ENCODE measurements at places on chromosomes 1 and 21.

DNA sequence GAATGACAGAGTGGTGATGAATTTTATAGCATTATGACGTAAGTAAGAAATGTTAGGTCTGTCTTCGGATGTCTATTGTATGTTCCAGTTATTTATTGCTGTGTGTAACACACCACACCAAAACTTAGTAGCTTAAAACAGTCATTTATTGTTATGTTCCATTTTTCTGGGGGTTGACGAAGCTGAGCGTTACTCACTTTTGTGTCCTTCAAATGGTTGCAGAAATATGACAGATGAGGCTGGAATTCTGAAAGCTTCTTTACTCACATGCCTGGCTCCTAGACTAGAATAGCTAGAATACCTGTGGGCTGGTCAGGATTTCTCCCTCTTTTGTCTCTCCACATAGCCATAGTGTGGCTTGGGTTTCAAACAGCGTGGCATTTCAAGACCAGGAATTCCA, 62.1 kb upstream of the S1PR1 start:
- DNase-seq, result no peak

- DNase-seq, result no peak
Observed at GRCh38 chr1:75412616-75413015, 198.3 kb downstream of the SLC44A5 start.

- DNase-seq, result no peak
Observed at GRCh38 chr1:165637427-165637826, 6.4 kb downstream of the MGST3 start.

GRCh38 chr1:5125208-5125607, 470.8 kb downstream of the AJAP1 start:
- no peak for DNase-seq

GRCh38 chr1:38235705-38236104, 189.1 kb upstream of the POU3F1 start:
- DNase-seq, result no peak

DNA sequence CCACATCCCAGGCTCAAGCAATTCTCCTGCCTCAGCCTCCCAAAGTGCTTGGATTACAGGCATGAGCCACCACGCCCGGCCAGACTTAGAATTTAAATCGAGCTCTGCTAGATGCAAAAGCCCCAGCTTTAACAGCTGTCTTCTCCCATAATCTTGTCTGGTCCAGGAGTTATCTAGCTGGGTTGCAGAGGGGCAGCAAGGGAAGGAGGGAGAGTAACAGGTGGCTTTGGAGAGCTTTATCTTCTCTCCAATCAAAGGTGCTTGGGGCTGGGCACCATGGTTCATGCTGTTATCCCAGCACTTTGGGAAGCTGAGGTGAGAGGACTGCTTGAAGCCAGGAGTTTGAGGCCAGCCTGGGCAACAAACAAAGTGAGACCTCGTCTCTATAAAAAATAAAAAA, 3.9 kb downstream of the RHBG start:
- no peak for DNase-seq

- no peak for DNase-seq
Observed at GRCh38 chr1:46056325-46056724, 76.1 kb downstream of the PIK3R3 start.

DNA sequence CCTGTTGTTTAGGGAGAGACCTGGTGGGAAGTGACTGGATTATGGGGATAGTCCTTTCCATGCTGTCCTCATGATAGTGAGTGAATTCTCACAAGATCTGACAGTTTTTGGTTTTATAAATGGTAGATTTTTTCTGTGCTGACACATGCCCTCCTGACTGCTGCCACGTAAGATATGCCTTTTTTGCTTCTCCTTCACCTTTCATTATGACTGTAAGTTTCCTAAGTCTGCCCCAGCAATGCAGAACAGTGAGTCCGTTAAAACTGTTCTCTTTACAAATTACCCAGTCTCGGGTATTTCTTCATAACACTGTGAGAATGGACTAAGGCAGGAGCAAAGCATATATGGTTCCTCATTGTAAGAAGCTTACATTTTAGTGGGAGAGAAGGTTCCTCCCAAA, 1727.2 kb downstream of the NCAM2 start:
- no peak for DNase-seq

GRCh38 chr1:180028864-180029263, 74.3 kb downstream of the CEP350 start:
- no peak for DNase-seq

- DNase-seq, result no peak
Observed at GRCh38 chr1:226520640-226521355, 27.8 kb upstream of the STUM start.

GRCh38 chr1:116561563-116561962, 9.3 kb downstream of the CD58 start:
- no peak for DNase-seq

- DNase-seq, result no peak
Observed at GRCh38 chr1:100847361-100848082, 47.1 kb downstream of the EXTL2 start.

- no peak for DNase-seq
Observed at GRCh38 chr1:232381394-232382100, 248.4 kb downstream of the SIPA1L2 start.

- DNase-seq, result no peak
Observed at GRCh38 chr1:175390522-175391254, 198.1 kb upstream of the KIAA0040 start.

DNA sequence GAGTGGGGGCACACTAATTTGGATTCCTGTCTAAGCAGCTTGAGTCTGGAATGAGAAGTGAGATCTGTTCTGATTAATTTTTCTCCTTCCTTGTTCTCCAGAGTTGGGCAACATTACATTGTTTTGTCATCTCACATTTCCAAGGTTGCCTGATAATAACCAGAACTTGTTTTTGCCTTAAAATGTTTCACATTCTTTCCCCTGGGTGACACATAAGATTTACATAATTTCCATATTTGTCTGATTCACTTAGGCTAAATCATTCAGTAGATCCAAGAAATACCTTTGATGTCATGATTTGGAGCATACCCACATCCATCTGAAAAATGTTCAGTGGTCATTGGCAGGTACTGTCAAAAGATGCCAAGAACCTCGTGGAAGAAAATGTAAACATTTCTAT, 60.3 kb downstream of the XCL2 start:
- no peak for DNase-seq

DNA sequence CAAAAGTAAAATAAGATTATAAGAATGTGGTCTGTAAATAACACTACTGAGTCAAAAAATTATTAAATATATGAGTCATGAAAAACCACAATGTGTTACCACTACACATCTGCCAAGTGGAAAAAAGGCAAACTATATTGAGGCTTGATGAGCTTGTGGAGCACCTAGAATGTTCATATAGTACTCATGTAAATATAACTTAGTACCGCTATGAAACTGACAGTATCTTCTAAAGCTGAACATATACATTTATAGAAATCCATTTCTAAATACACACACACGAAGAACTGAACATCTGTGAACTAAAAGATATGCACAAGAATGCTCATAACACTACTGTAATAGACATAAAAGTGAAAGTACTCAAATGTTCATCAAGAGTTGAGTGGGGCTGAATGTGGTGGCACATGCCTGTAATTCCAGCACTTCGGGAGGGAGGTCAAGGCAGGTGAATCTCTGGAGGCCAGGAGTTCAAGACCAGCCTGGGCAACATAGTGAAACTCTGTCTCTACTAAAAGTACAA, 18.5 kb upstream of the GBP3 start:
- DNase-seq, result no peak

- DNase-seq, result no peak
Observed at GRCh38 chr21:33896691-33897090, 18.9 kb downstream of the ATP5PO start.

DNA sequence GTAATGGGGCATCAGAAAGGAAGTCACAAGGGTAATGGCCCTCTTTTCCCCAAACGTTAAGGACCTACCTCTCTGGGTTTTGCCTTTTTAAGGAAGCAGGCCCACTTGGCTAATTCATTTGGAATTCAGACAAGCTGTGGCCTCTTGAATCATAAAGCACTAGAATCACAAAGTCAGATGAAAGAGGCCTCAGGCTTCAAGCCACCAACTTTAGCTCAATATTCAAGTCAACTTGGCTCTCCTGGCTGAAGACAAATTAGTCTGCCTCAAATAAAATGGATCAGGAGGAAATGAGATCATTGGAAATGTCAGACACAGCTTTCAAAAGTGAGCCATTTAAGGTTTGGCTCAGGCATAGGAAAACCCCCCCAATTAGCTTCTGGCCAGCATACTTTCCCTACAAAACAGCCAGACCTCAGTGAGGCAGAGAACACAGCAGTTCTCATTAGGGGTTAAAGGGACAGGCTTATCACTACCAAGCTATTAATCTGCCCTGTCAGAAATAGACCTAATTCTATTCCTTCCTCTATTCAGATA, 34.3 kb downstream of the SLC35D1 start:
- DNase-seq, result no peak

DNA sequence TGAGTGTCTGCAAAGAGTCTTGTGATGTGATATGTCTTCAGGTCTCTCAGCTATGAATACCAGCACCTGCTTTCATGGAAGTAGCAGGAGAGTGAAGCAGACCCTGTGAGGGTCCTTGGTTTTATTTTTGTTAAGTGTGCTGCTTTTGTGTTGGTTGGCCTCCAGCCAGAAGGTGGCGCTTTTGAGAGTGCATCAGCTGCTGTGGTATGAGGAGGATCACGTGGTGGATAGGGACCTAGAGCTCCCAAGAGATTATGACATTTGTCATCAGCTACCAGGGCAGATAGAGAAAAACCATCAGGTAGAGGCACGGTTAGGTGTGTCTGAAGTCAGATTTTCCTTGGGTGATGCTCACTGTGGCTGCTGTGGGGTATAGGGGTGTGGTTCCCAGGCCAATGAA, 1232.1 kb downstream of the MRPL39 start:
- DNase-seq, result no peak

DNA sequence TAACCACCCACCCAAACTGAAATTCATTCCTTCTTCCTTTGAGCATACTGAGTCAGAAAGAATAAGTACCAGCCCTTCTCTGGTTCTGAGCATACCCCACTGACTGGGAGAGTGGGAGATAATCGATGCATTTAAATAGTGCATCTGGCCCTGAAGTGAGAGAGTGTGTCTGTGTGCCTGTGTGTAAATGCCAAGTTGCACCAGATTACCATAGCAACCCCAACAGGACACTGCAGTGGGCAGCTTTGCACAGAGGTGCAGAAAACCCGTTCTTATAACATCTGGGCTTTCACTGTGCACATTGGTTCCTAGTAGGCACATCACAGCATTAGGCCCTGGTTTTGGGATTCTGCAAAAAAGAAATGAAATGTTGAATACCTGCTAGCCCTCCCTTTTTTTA, 2.3 kb downstream of the ASTN1 start:
- no peak for DNase-seq

DNA sequence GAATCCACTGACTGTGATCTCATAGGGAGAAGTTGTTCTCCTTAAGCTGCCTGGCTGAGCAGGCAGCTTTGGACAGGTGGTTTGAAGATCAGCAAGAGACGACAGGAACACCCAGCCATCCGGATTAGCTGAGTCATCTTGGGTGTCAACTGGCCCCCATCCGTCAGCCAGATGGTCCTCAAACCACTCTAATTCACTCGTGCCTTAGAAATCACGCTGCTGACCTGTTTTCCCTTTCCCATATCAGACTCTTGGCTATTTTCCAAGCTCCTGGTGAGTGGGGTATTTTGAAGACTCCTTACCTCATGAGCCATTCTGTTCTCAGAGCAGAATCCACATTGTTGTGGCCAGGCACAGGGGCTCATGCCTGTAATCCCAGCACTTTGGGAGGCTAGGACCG, 149.1 kb upstream of the L1TD1 start:
- DNase-seq, result no peak

DNA sequence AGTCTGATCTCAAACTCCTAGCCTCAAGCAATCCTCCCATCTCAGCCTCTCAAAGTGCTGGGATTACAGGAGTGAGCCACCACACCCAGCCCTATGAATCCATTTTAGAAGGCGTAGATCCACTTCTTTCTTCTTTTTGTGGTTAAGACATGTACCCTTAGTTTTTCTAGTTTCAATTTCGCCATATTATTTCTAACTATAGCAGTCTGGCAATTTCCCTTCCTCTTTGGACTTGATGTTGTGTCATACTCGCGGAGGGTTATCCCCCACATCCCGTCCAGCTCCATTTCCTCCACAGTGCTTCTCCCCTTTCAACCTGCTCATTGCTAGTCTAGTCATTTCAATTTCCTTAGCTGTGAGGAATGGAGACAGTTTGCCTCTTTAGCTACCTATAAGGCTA, 5.2 kb upstream of the LRRC8D start:
- DNase-seq, result no peak

GRCh38 chr1:109625601-109626560, 6.2 kb downstream of the AMPD2 start:
- DNase-seq, result no peak

GRCh38 chr1:91937613-91938012, 11.6 kb upstream of the BRDT start:
- no peak for DNase-seq

- no peak for DNase-seq
Observed at GRCh38 chr1:21865943-21866706, 54.1 kb downstream of the LDLRAD2 start.

- DNase-seq, result no peak
Observed at GRCh38 chr1:41330588-41331545, 30.4 kb upstream of the FOXO6 start.

DNA sequence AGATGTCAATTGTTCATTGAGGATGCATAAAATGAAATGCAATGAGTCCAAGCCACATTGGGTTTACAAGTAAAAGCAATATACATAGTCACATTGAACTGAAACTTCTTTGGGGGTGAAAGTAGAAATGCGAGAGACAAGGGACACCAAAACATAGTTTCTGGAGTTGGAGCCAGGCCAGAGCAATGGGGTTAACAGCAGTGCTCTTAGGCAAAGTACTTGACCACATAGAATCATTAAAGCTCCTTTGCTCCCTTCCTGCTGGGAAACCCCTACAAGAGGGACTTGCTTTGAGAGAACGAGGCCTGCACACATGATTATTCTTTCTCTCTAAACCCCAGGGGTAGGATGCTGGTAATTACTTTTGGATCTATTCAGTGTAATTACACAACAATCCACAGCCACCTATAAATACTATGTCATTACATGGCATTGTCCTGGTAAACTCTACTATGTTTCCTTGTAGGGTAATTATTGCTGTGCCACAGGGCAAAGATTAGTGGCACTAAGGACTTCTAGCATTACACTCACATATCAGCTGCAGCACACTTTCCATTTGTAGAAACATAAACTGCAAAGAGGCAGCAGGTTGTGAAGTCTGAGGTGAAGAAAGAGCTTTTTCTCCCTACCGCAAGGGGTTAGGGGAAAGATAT, 421.6 kb upstream of the PBX1 start:
- no peak for DNase-seq

- peak; percentile 56 for DNase-seq
Observed at GRCh38 chr1:226134170-226135058, 52.1 kb downstream of the ACBD3 start.

GRCh38 chr1:43302721-43303470, 2.1 kb downstream of the TIE1 start:
- DNase-seq, result peak; percentile 19

GRCh38 chr1:212585210-212585609, 23.4 kb upstream of the ATF3 start:
- no peak for DNase-seq

- no peak for DNase-seq
Observed at GRCh38 chr1:51487628-51488027, 31.4 kb downstream of the EPS15 start.

Data from spleen (tissue), 13 donors.